ENCODE measurements at places on chromosomes 5 and 9.

DNA sequence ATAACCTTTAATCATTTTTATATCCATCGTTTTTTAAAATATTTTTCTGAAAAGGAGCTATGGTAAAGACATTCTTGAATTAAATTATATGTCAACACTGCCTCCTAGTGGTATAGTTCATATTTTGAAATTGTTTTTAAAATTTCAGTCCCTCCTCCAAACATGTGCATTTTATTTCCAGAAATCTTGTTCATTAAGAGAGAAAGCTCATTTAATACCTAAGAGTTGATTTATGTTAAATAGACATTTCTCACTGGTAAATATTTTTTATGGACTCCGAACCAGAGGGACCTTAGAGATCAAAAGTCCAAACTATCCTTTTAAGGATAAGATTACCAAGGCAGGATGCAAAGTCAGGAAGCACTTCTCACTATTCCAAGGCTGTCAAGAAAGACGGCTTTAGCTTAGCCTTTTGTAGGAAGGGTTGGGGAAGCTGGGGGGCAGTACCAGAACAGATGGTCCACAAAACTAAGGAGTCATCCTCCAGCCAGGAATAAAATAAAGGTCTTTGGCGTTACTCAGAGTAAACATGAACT, 21.6 kb downstream of the BHMT start:
- DNase-seq: no peak

- no peak for DNase-seq
Measured at GRCh38 chr5:19977099-19977498, 10.9 kb downstream of the CDH18 start.

DNA sequence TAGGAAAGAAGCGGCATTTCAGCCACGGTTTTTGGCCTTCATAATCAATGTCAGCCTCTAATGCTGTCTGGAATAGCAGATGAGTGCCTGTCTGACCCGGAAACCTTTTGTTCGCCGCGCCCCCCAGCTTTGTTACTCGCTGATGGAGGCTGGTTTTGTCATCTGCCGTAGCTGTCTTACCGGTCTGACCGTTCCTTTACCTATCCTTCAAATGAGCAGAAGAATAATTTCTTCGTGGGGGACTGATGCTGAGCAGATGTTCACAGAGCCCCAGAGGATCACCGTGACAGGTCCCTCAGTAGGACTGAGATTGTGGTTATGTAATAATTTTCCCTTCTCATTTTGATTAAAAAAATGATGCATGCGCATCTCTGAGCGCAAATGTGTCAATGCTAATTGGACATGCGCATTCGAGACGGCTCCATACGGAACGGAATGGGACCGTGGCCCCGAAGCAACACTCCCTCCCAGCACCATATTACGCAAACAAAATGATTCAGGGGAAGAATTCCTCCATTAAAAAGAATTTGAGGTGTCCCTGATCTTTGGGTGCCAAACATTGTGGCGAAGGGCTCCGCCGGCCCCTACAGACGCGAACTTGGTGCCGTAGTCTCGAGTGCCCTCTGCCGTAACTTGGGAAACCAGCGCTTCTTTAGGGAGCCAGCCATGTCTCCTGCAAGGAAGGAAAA, 27.6 kb downstream of the TLX3 start:
- no peak for DNase-seq

GRCh38 chr5:177357459-177358351, at the start of gene RGS14:
Gene RGS14 (plus strand): TSS chr5:177357924. CDS start chr5:177358025, 101 bp downstream.
- DNase-seq: no peak

DNA sequence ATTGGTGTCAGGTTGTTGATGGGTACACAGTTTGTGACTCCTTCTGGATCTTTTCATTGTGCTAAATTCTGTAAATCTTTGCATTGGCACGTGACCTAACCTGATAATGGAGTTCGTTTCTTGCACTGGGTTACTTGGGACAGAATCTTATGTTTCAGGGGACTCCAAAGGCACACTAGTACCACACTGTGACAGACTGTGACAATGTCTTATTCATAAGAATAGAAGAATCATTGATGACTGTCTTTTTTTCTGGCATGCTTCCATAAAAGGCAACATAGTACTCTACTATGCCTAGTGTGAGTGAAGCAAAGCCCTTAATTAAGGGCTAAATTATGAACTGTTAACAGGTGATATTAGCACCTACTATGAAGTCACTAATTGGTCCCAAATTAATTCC, 35.4 kb upstream of the RICTOR start:
- no peak for DNase-seq

DNA sequence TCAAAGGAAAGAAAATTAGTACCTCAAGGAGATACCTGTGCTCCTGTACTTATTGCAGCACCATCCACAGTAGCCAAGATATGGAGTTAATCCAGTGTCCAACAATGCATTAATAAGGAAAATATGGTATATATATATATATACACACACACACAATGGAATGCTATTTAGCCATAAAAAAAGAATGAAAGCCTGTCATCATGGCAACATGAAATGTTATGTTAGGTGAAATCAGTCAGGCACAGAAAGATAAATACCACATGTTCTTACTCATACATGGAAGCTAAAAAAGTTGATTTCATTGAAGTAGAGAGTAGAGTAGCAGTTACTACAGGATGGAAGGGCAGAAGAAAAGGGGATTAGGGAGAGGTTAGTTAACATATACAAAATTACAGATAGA, 601.5 kb downstream of the ANXA1 start:
- no peak for DNase-seq

GRCh38 chr5:56080375-56081052, 85.8 kb upstream of the IL6ST start:
- DNase-seq: no peak

DNA sequence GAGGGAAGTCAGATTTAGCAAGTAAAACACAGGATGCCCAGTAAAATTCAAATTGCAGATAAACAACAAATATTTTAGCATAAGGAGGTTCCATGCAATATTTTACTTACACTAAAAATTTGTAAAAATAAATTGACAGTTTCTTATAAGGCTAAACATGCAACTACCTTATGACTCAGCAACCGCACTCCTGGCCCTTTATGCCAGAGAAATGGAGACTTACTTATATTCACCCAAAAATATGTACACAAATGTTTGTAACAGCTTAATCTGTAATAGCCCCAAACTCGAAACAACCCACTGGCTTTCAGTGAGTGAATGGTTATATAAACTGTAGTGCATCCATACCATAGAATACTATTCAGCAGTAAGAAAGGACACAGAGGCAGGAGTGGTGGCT, 28.6 kb upstream of the TRIM14 start:
- no peak for DNase-seq

GRCh38 chr5:74098941-74099340, 472.9 kb downstream of the ARHGEF28 start:
- DNase-seq: no peak

DNA sequence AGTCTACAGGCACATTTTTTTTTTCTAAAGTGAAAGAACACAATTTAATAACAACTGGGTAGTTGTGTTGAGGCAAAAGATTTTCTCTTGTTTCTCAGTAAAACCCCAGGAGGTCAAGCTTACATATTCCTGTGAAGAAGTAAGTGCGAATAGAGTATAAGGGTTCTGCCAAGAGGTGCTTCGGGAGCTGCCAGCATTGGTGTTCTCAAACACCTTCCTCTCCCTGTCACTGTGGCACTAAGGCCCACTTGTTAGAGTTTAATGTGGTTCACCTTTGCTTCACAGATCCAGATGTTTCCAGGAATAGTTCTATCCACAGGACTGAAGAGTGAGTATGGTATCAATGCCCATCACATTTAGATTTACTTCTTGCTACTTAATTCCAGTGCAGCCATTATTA, 91.7 kb upstream of the C6 start:
- DNase-seq: no peak

DNA sequence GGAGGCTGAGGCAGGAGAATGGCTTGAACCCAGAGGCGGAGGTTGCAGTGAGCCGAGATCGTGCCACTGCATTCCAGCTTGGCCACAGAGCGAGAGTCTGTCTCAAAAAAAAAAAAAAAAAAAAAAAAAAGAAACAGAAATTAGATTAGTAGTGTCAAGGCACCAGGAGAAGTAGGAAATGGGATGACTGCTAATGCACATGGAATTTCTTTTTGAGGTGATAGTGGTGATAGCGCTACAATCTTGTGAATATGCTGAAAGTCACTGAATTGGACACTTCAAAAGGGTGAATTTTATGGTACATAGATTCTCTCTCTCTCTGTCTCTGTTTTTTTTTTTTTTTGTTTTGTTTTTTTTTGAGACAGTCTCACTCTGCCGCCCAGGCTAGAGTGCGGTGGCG, 42.1 kb upstream of the SUB1 start:
- DNase-seq: no peak

- peak; percentile 64 for DNase-seq
Measured at GRCh38 chr9:72305102-72305546, 59.9 kb downstream of the ZFAND5 start.

- no peak for DNase-seq
Measured at GRCh38 chr9:28922891-28923290, 1349.6 kb upstream of the C9orf72 start.

DNA sequence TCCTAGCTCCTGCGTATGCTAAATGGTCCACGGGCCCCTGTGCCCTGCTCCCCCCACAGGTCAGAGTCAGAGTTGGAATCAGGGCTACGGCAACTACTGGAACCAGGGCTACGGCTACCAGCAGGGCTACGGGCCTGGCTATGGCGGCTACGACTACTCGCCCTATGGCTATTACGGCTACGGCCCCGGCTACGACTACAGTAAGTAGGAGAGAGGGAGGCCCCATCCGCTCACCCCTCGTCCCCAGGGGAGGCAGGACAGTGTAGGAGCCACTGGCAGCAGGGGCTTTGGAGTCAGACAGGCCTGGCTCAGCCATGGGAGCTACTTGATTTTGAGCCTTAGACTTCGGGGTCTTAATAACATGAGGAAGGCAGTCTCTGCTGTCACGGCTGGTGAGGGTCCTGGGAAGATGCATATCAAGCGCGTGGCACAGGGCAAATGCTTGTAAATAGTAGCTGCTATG, 5.8 kb downstream of the HNRNPAB start:
- no peak for DNase-seq

- DNase-seq: no peak
Measured at GRCh38 chr9:87464110-87464991, 33.3 kb upstream of the DAPK1 start.

DNA sequence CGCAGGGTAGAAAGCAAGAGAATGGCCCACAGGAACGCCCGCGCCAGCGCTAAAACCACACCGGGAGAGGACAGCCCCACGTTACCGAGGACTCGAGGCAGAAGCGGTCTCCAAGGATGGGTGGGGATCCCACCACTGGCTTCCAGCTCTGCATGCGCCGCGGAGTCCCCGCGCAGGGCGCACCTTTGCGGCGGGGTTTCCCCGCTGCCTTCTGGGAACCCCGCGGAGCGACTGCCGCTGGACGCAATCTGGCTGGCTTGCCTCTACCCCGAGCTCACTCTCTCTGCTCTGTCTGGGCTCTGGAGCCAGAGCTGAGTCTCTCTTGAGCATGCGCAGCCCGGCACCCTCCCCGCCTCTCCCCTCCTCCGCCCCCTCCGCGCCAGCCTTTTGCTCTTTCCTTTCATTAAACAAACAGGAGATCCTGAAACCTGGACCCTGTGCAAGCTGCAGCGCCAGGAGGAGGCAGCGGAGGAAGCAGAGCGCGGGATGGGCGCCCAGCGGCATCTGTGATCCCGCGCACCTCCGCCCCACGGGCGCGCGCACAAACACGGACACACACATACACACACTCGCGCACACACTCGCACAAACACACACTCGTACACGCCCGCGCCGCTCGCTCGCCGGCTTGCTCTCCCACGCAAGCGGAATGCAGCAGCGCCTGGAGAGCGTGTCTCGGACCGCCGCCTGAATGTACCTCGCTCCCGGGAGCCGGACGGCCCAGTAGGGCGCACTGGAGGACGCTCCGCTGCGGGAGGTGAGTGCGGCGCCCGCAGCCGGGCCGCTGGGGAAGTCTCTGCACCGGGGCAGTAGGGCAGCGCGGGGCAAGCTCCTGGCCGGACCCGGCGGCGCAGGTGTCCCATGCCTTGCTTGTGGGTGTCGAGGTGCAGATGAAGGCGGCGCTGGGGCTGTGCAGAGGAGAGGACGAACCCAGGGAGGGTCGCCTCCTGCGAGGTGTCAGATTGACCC, at the start of gene PLPPR1:
TSS of gene PLPPR1 (plus strand) at position 382 of the 969 bp plus-strand sequence.
- peak; percentile 57 for DNase-seq

DNA sequence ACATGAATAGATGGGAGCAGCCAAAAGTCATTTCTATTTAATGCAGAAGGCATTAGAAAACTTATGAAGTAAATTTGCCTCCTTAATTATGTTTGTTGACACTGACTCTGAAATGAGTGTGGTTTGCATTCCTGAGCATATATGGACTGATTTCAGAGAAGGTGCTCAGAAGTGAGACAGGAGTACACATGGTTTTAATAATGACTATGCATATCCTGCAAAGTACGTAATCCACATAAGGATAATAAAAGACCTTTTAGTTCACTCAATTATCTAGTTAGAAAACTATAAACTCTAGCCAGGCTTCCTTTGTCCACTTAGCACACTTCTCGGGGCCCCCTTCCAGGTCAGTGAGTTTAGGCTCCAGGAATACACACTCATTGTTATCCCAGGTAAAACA, 75.7 kb upstream of the SNX2 start:
- DNase-seq: no peak

DNA sequence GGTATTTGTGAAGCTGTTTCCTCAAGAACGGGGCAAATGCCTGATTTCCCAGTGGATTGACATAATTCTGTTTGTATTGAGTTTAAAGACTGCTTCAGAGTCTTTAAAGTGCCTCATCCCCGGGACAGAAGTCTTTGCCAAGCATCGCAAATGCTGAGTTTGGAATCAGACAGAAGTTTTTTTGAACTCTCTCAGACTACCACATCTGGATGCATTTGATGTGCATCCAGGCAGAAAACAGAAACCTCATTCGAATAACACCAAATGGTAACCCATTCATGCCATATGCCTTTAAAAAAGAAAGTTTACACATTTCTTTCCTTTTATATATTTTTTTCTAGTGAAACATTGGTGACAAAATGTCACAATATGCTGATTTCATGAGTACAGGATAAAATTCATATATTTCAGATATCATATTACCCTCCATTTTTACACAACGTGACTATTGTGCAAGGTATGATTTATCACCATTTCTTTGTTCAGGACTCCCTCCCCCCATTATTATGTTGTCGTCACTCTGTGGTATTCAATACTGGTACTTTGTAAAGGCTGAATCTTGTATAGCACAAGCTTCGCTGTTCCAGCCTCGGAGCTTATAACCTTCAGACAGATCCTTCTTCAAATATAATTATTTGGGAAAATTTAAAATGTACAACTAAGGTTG, 91.1 kb downstream of the ZNF608 start:
- no peak for DNase-seq

DNA sequence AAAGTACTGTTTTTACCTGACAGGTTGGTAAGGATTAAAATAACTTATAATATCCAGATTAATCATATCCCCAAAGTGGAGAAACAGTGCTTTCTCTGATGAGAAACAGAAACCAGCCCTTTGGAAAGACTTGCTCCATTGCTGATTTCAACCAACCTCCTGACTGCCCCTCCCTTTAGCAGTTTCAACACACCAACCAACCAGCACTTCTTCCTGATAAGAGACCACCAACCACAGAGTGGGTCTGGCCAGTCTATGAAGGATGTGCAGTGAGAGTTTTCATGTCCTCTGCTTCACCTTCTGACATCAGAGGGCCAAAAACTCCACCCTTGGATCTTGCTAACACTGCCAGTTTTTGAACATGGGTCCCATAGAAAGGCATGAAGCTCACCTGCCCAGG, 28.1 kb downstream of the RIGI start:
- no peak for DNase-seq
